ENCODE measurements at places on chromosomes 11 and 22.

- no peak for DNase-seq
Measured at GRCh38 chr11:60854847-60855725, 664 bp downstream of the PTGDR2 start.

- no peak for DNase-seq
Measured at GRCh38 chr22:41302021-41302767, 869 bp downstream of the ZC3H7B start.

- no peak for DNase-seq
Measured at GRCh38 chr11:68727783-68728182, 23.5 kb downstream of the TESMIN start.

- no peak for DNase-seq
Measured at GRCh38 chr11:91160661-91161060, 937.8 kb upstream of the CHORDC1 start.

DNA sequence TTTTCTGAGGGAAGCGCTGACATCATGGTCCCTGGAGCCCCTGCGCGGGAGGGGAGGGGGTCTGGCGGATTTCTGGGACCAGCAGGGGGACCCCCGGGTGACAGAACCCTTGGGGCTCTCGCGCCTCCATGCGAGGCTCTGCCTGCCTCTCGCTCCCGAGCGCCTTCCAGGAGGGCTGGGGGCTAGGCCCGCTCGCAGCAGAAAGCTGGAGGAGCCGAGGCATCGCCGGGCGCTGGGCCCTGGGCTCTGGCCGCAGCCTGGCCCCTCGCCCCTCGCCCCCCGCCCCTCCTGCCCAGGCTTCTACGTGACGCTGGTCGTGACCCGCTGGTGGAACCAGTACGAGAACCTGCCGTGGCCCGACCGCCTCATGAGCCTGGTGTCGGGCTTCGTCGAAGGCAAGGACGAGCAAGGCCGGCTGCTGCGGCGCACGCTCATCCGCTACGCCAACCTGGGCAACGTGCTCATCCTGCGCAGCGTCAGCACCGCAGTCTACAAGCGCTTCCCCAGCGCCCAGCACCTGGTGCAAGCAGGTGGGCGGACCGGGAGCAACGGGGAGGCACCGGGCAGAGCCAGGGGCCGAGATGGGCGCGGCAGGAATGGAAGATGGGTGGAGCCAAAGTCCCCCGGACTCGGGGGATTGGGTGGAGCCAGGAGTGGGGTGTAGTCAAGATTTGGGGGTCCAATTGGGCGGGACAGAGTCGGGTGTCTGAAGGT lies 5.4 kb downstream of the BEST1 start:
- DNase-seq = no peak

DNA sequence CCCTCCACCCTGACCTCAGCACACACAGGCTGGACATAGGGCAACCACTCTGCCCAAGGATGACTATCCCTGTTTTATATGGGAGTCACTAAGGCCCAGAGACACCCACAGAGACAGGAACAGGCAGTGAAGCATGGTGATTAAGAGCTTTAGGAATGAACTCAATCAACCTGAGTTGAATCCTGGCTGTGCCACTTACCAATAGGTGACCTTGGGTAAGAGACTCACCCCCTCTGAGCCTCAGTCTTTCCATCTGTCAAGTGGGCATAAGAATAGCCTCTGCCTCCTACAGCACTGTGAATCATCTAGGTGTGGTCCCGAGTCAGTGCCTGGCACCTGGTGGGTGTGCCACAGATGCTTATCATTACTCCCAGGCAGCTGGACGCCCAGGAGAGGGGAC lies 6.8 kb downstream of the CRYBB1 start:
- DNase-seq = no peak
